Activated T-cell treated with anti-CD3 and anti-CD28 coated beads, Interleukin-2, amount 50 U/mL, for 72 hours (primary cell): ENCODE measurements at places on chromosomes 1 and 21. TPM values are rescaled to one million over a fixed set of nuclear protein-coding genes. Genes with fewer than 3 reads are reported as not detected.

The SERINC2 gene
- total RNA-seq = 0.23 TPM

DNA sequence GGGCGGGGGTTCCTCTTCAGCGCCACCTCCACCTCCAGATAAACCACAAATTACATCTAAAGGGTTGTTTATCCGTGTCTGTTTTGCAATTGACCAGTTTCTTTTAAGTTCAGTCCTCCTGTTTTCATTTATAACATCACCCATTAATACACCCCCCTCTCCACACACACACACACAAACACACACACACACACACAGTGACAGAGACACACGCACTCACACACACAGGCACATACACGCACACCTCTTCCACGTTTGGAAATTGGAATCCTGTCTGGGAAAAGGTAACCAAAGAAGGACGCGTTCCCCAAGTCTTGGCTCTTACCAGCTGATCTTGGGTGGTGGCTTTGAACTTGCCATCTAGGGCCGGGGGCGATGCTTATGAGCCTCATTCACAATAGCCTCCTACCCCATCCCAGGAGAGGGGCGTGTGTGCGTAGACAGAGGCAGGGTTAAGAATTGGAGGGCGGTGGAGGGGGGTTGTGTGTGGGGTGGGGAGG lies 442 bp upstream of the CSMD2 start:
- H3K4me3 ChIP-seq = peak overlapping the region; percentile 33
- H3K4me1 ChIP-seq = peaks cover 5% of the 10 kb centered on the region
- no peak for DNase-seq

GRCh38 chr1:62077821-62078220 lies 116.8 kb upstream of the L1TD1 start:
- no peaks in the 10 kb centered on the region for H3K4me1 ChIP-seq
- no peaks in the 10 kb centered on the region for H3K36me3 ChIP-seq
- H3K4me3 ChIP-seq = no peak overlapping the region
- no peak overlapping the region for H3K27ac ChIP-seq
- DNase-seq = no peak

DNA sequence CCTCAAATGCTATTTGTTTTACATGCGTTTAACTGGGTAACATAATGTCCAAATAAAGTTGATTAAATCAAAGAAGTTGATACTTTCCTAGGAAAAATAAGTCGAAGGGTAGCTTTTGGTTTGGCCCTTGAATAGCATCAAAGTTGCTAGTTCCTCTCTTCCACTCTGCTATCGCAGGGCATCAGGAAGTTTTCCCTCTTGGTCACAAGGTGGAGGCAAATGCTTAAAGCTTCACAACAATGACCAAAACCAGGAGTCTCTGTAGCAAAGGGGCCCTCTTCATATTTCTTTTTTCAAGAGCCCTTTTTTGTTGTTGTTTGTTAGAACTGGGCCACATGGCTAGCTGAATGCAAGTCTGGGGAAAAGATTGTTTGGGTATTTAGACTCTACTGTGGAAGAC lies 668.4 kb downstream of the KCNT2 start:
- no peaks in the 10 kb centered on the region for H3K4me1 ChIP-seq
- no peaks in the 10 kb centered on the region for H3K27me3 ChIP-seq
- H3K36me3 ChIP-seq = no peaks in the 10 kb centered on the region
- no peak overlapping the region for H3K4me3 ChIP-seq
- DNase-seq = no peak
- H3K27ac ChIP-seq = no peak overlapping the region

GRCh38 chr1:70586046-70586445 lies 175.0 kb downstream of the CTH start:
- no peak for DNase-seq
- H3K27ac ChIP-seq = no peak overlapping the region
- H3K4me3 ChIP-seq = no peak overlapping the region
